Uterus (tissue), 4 donors: ENCODE measurements at places on chromosomes 16 and 17. TPM values are rescaled to one million over a fixed set of nuclear protein-coding genes. Genes with fewer than 3 reads are reported as not detected.

GRCh38 chr16:57801809-57802340 lies 416 bp downstream of the KIFC3 start:
- no peak for DNase-seq

GRCh38 chr16:85652431-85653221 lies 36.1 kb downstream of the GINS2 start:
- peak; percentile 81 for DNase-seq

AOC3 gene
- total RNA-seq, result 19.0 TPM

GRCh38 chr17:15882058-15882720 lies 62.7 kb upstream of the ADORA2B start:
- no peak for DNase-seq

KREMEN2 gene
- not detected for total RNA-seq

DNA sequence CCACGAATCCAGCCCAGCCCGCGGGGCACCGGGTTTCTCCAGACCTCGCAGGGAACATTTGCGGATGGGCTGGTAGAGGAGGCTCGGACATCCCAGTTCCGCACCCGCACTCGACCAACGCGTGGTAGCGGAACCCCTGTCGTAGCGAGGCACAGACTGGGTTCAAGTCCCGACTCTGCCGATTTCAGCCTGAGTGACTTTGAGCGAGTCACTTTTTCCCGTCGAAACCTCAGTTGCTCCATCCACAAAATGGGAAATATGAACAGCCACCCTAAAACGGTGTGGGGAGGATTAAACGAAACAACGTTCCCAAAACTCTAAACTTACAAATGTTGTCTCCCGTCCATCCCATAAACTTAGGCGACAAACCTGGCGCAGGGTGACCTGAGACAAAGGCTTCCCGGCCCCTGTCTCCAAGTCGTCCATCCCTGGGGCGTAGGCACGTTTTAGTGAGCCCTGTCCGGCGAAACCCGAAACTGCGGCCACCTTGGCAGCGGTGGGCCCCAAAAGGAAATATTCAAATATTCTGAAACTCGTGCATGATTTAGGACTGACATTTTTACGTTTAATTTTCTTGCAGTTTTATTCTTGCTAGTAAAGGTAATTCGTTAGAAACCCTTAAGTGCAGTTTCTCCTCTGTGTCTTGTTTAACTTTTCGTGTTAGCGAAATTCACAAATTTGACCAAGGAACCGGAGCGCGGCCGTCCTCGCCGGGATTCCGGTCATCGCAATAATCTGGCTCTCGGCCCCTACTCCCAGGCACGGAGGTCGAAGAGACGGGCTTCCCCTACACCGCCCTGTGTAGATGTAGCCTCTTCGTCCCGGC lies 1.9 kb upstream of the MLLT6 start:
- DNase-seq, result no peak
